ENCODE measurements at places on chromosomes 3 and 15.

DNA sequence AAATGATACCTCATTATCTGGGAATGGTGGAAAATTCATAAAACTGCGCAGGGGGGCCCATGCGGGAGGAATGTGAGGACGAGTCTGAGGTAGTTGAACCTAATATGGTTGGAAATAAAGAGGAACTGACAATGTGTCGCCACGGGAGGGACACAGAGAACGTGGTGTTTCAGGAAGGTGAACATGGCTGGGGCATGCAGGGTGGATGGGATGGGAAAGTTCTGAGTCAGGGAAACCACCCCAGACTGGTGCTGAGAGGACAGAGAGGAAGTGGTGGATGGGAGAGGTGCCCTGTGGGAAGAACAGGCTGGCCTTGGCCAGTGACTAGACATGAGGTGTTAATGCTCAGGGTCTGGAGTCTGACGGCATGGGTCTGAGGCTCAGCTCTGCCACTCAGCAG lies 137.1 kb upstream of the WNT5A start:
- DNase-seq: no peak

GRCh38 chr15:85541744-85542143 lies 161.3 kb downstream of the AKAP13 start:
- no peak for DNase-seq

DNA sequence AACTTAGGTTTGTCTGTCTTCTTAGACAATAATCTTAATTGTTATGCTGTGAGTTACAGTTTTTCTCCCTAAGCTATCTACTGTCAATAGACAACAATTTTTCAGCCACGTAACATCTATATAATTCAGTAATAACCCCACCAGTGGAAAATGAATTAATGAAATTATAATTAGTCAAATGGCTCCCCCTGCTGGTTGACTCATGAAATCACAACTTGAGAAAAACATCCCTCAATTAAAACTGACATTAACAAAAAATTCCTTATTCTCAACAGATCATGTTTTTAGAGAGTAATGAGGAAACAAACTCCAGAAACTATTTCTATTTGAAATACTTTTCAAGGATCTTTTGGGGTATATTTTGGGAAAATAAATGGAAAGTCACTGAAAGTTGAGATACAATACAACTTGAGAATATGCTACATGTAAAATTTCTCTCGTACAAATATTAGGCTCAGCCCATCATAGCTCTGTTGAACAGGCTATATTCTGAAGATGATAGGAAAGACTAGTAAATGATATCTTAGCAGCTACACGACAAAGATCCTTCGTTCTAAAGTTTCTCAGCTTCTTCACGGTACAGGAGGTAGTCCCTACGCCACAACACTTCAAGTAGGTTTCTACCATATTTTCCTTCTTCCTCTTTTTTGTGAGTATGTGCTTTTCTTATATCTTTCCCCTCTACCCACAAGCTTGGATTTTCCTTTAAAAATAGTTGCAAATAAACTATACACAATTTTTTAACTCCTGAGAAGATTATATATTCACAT lies 20.7 kb downstream of the PPP1R2 start:
- peak; percentile 80 for DNase-seq

DNA sequence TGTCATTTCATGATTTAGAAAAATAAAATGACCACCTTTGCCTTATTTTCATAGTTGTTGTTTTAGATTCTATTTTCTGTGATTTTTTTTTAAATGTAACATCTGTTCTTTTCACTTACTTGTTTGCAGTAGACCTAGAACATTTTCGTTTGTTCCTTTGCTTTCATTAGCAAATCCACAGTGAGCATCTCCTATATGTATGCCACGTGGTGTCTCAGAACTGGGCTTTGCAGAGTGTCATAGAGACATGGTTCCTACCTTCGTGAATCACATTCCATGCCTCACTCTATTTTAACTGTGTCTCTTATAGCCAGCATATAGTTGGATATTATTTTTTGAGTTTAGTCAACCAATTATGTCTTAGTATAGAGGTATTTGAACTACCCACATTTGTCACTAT lies 118.2 kb downstream of the KLF13 start:
- DNase-seq: no peak

DNA sequence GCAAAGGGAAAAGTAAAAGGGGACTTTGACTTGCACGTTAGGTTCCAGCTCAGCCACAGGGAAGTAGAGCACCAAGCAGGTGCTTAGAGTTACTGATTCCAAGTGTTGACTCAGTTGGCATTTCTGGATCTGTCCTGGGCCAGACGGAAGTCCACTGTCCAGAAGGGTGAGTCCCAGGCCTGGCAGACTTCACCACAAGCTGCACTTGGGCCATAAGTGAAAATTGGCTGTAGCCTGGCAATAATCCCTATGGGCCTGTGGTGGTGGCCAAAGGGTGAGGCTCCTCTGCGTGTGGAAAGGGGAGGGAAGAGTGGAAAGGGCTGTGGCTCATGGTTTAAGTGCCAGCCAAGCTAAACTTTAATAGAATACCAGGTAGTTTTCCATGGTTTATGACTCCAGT lies 121.5 kb downstream of the DTWD1 start:
- no peak for DNase-seq

GRCh38 chr3:39917065-39917773 lies 107.8 kb downstream of the MYRIP start:
- DNase-seq: peak; percentile 20

DNA sequence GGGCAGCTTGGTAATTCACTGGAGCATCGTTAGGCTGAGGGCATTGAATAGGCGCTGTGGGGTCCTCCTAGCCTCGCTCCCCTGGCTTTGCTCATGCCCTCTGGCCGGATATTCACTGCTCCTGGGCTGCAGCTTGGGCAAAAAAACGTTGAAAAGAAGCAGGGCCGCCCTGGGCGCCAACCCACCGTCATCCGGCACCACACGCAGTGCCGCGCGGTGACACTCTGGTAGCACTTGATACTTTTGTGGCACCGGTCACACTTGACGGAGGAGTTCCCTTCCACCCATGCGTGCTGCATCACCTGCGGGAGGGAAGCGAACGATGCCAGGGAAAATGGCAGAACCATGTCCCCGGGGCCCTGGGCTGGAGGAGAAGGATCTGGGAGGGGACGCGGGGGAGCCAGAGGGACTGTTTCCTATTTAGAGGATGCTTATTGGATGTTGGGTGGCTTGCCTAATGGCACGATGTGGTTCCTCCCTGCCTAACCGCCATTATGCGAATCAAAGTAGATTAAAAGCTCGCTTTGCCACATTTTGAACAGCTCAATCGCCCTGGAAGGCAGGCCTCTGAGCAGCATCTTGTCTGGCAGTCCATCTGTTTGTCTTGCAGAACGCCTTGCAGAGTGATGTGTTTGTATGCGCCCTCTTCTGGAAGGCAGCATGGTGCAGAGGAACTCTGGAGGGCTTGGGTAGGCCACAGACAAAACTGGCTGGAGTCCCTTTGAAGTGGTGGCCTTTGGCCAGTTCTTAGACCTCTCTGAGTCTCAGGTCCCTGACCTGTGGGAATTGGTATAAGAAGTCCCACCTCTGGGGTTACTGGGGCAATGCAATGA lies 93.2 kb downstream of the DGKG start:
- no peak for DNase-seq

DNA sequence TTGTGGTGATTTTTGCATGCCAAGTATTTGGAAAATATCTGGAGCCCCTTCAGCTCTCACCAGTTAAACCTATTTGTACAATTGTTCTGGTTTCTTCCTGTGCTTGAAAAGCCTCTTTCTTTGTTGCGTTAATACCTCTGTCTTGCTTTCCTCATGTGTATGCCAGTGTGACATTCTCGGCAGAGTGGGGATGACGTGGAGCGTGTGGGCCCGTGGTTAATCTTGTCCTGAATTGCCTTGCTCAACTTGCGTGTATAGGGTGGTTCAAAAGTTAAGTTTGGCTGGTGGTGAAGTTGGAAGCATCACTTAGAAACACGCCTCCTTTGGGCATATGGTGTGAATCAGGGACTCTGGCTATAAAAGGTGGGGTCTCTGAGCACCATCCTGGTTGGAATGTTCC lies 67.1 kb downstream of the IGF1R start:
- DNase-seq: no peak

- no peak for DNase-seq
Observed at GRCh38 chr15:65092911-65093792, 16.6 kb downstream of the KBTBD13 start.

DNA sequence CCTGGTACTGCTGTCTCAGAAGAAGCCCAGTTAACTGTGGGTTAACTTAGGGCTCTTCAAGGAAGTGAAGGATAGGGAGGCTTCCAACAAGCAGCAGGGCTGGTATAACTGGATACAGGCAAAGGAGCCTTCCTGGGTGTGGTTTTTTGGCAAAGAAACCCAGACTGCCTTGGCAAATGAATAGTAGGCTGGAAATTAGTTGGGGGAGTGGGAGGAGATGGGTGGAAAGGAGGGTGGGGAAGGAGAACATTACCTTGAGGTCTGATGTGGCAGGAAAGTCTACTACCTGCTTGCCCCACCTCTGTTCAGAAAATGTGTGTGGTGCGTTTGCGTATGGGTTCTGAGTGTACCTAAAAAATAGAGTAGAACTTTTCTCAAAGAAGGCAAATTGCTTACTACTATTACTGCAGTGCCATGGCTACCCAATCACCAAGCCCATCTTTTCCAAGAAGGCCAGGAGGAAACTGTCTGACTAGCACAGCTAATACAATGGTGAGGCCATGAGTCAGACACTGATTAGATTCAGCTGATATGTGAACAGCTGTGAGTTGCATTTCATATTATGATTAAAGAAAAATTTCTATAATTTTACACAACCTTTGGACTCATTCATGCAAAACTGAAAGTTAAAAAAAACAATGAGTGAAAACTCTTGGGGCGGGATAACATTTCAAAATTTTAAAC lies 55.2 kb downstream of the SPTSSB start:
- DNase-seq: peak; percentile 11

- DNase-seq: no peak
Observed at GRCh38 chr3:126392246-126392645, 2.5 kb upstream of the CFAP100 start.

DNA sequence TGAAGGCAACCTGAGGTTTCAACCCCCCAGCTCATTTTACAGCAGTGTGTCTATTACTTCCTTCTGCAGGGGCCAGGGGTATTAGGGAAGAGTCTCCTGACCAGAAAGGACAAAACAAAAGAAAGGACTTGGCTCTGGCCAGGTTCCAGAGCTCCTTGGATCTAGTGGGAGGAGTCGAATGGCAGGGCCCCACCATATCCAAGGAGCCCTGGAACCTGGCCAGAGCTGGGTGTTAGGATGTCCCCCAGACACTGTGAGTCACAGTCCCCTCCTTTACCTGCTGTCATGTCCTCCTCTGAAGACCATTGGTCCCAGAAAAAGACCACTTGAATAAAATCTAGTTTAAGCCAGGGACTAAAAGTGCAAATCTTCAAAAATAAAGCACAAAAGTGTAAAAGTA lies 113.2 kb downstream of the EEFSEC start:
- DNase-seq: peak; percentile 18

DNA sequence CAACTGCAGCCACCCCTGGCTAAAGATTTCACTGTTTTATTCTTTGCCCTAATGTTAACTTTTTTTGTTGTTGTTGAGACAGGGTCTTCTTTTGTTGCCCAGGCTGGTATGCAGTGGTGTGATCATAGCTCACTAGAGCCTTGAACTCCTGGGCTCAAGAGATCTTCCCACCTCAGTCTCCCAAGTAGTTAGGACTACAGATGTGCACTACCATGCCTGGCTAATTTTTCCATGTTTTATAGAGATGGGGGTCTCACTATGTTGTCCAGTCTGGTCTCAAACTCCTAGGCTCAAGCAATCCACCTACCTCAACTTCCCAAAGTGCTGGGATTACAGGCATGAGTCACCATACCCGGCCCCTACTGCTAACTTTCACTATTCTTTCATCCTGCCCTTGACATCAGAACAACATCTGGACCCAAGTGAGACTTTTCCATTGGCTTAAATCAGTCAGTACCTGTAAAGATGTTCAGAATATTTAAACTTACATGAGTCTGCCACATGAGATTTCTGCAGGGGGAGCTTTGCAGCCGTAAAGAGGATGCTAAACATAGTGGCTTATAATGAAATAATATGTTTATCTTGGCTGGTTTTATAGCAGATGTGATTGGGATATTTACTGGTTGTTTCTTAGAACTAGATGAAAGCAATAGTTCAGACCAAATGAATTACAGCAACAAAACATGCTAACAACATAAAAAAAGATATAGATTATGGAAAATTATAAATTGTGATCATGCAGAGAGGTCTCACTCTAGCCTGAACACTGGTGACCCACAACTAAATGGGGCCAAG lies 73.6 kb downstream of the HMG20A start:
- DNase-seq: no peak

DNA sequence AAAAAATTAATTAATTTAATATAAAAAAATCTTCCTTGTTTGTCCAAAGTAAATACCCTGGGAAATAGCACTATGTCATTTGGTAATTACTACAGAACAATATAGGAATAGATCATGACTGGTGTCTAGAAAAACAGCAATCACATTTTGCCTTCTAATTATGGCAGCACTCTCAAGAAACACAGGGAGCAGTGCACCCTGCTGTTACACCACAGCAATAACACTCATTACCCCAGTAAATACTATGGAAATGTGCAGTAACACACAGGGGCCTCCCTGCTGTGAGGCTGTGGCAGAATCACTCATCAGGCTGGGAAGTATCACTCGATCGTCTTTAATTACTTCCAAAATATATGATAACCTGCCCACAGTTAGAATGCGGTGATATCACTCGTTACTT lies 646.0 kb downstream of the TUSC7 start:
- DNase-seq: peak; percentile 34

DNA sequence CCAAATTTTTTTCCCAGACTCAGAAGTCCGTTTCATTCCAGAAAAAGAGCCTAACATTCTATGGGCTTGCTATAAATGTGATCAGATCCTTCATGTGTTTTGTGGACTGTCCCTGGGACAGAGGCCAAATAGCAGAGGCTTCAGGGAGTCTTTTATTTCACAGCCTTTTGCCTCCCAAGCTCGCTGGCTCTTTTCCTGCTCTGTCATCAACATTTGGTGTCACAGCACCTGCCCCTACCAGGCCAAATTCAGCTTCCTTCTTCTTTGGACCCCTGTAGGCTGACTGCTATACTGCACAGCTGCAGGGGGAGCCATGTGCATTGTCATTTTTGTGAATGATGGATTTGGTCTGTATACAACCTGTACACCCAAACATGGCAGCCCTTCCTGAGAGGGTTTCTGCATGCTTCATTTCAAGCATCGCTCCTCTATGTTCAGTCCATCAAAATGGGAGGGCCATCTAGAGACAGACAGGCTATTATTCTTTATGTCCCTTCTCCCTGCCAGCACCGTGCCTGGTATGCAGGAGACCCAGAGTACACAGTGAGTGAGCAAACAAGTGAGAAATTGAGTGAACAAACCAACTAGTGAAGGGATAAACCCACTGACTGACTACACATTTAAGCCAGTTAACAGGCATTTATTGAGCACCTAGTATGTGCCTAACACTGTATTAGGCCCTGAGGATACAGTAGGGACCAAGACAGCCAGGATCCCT lies 17.9 kb upstream of the RPP14 start:
- no peak for DNase-seq

GRCh38 chr3:94472511-94472910 lies 409.6 kb downstream of the NSUN3 start:
- no peak for DNase-seq

GRCh38 chr3:114452256-114452655 lies 158.4 kb downstream of the TIGIT start:
- no peak for DNase-seq

- DNase-seq: no peak
Observed at GRCh38 chr3:145411605-145412004, 749.4 kb downstream of the PLOD2 start.
